NCI-H2227 treated with DMSO at 0.1 percent for 48 hours (cell line): ENCODE measurements at places on chromosomes 2 and 18.

GRCh38 chr2:177989029-177989885, 83.3 kb downstream of the PDE11A start:
- DNase-seq: no peak

- DNase-seq: no peak
Observed at GRCh38 chr2:26394694-26395093, 7.0 kb upstream of the DRC1 start.

GRCh38 chr18:10995550-10995949, 153.8 kb downstream of the PIEZO2 start:
- DNase-seq: no peak

DNA sequence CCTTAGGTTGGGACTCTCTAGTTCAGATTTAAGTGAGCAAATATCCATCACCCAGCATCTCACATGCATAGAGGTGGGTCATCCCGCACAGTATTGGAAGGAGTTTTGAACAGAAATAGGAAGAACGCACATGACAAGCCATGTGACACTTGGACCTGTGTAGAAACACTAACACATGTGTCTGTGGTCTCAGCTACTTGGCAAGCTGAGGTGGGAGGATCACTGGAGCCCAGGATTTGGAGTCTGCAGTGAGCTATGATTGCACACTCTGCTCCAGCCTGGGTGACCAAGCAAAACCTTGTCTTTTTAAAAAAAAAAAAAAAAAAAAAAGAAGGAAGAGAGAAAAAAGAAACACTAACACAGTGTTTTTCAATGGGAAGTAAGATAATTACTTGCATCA, 5.4 kb upstream of the MTCL1 start:
- no peak for DNase-seq

- DNase-seq: no peak
Observed at GRCh38 chr2:171419333-171419732, 14.5 kb downstream of the METTL8 start.

GRCh38 chr2:133346654-133347053, 221.6 kb downstream of the NCKAP5 start:
- DNase-seq: no peak

DNA sequence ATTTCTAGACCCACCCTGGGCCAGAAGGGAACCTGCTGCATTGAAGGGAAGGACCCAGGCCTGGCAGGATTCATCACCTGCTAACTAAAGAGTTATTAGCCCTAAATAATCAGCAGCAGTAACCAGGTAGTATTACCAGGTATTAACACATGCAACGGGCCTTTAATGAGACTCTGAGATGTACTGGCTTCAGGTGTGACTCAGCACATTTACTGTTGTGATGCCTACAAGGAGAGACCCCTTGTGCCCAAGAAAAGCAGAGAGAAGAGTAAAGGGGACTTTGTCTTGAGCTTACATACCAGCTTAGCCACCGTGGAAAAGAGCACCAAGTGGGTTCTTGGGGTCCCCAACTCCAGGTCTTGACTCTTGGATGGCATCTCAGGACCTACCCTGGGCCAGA, 243.1 kb upstream of the SLC39A10 start:
- no peak for DNase-seq

DNA sequence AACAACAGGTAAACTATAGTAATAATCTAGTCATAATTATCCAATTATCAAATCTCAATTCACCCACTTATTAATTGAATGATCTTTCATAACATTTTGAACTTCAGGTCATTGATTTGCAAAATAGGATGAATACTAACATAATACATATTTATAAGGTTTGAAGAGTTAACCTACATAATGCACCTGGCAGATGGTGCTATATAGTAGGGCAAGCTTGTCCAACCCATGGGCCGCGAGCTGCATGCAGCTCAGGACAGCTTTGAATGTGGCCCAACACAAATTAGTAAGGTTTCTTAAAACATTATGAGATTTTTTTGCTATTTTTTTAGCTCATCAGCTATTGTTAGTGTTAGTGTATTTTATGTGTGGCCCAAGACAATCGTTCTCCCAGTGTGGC, 815.8 kb upstream of the ID2 start:
- DNase-seq: no peak

- DNase-seq: no peak
Observed at GRCh38 chr2:57981083-57981768, 65.4 kb upstream of the VRK2 start.
